ENCODE measurements at places on chromosomes 5 and 9.
A peak's percentile ranks its signal among the peaks of the same experiment; 100 is the strongest.

- peaks cover 52% of the 10 kb centered on the region for H3K27me3 ChIP-seq
- peak within 1 kb of the TSS; percentile 22 for H3K27ac ChIP-seq
- H3K4me3 ChIP-seq = peak within 1 kb of the TSS; percentile 7
- H3K36me3 ChIP-seq = peaks cover 3% of the 10 kb centered on the region
- peaks cover 16% of the 10 kb centered on the region for H3K4me1 ChIP-seq
Measured at GRCh38 chr5:178590141-178590923, at the start of gene COL23A1. Gene COL23A1 (minus strand): TSS chr5:178590393.

DNA sequence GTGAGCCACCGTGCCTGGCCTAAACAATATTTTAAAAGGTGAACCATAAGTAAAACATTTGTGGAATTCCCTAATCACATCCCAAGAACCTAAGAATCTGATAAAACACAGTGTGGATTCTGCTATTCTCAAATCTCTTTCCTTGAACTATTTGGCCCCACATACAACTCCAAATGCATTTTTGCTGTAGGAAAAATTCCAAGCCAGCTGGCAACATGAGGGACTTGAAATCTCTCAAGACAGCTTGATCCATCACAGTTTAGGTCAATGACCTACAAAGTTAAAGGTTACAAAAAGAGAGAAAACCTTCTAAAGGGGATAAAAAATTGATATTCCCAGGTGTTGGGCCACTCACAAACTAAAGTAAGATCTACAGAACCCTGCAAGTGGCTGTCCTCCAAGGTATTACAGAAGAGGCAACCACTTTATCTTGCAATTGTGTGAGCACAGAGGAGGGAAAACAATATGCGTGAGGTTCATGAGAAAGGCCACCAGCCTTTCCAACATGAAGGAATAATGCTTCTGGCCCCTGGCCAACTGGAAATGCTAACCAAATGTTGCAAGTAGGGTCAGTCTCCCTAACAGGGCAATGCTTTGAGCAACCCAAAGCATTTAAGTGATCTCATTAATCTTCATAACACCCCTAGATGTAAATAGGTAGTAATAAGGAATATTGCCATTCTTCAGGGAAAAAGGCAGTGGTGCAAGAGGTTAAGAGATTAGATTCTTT, 221.4 kb downstream of the SEMA5A start:
- no peaks in the 10 kb centered on the region for H3K36me3 ChIP-seq
- no peak overlapping the region for H3K27ac ChIP-seq

GRCh38 chr5:96093890-96094381, 132.3 kb upstream of the ELL2 start:
- H3K27ac ChIP-seq = no peak overlapping the region
- no peaks in the 10 kb centered on the region for H3K27me3 ChIP-seq
- no peak for DNase-seq
- H3K36me3 ChIP-seq = no peaks in the 10 kb centered on the region

DNA sequence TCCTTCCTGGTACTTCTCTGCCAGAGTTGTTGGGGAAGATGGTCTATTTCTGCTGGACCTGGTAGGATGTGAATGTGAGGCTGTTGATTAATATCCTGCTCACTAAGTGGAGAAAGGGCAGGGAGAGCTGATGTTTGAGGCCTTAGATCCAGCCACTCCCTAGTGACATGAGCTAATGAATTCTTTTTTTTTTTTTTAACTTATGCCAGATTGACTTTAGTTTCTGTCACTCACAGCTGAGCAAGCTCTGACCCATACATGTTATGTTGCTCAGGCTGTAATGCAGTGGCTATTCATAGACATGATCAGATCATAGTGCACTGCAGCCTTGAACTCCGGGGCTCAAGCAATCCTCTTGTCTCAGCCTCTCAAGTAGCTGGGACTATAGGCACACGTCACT, 75.1 kb upstream of the SPRY4 start:
- no peaks in the 10 kb centered on the region for H3K4me1 ChIP-seq
- H3K4me3 ChIP-seq = no peak overlapping the region
- H3K27me3 ChIP-seq = no peaks in the 10 kb centered on the region

DNA sequence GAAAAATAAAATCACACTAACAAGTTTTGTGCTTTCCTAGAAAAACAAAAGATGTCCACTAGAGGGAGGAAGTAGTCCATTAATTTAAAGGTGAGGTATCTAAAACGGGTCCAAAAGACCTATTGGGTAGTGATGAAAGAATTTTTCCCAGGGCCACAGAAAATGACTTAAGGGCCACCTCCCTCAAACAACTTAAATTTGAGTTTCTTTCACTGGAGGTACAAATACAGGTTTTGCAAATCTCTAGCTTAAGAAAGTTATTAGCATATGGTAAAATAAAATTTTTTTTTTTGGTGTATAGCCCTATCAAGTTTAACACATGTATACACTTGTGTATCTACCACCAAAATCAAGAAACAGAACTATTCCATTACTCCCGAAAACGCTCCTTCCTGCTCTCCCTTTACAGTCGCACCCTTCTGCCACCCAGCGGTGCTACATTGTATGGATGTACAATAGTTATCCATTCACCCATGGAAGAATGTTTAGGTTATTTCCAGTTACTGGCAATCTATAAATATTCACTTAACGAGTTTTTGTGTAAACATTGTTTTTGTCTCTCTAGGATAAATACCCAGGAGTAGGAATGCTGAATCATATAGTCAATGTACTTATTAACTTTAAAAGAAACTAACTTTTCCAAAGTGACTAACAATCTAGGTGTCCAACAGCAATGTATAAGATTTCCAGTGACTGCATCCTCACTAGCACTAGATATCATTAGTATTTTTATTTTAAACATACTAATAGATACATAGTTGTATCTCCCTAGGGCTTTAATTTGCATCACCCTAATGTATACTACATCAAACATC, 21.9 kb downstream of the DEPDC1B start:
- H3K36me3 ChIP-seq = no peaks in the 10 kb centered on the region
- peak; percentile 85 for DNase-seq
- H3K27ac ChIP-seq = peak overlapping the region; percentile 33
- peaks cover 21% of the 10 kb centered on the region for H3K4me1 ChIP-seq

DNA sequence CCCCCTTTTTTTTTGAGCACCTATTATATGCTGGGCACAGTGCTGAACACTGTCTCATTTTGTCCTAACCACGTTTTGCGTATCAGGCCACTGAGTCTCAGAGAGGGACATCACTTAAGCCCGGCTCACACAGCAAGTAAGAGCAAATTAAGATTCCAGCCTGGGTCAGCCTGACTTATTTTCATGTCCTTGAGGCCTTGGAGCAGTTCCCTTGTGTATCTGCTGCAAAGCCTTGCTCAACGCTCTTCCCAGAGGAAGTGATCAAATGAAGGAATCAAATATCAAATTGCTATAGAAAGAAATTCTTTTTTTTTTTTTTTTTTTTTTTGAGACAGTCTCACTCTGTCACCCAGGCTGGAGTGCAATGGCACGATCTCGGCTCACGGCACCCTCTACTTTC, 30.7 kb downstream of the ERGIC1 start:
- DNase-seq = no peak
- H3K4me1 ChIP-seq = peaks cover 48% of the 10 kb centered on the region
- H3K36me3 ChIP-seq = no peaks in the 10 kb centered on the region
- H3K27me3 ChIP-seq = no peaks in the 10 kb centered on the region
- H3K27ac ChIP-seq = no peak overlapping the region

- DNase-seq = no peak
- no peaks in the 10 kb centered on the region for H3K36me3 ChIP-seq
- H3K27ac ChIP-seq = no peak overlapping the region
Measured at GRCh38 chr9:81417941-81418340, 271.4 kb downstream of the TLE1 start.

- H3K27ac ChIP-seq = no peak overlapping the region
- H3K4me3 ChIP-seq = no peak overlapping the region
- no peaks in the 10 kb centered on the region for H3K36me3 ChIP-seq
- no peaks in the 10 kb centered on the region for H3K27me3 ChIP-seq
- no peak for DNase-seq
- H3K4me1 ChIP-seq = no peaks in the 10 kb centered on the region
Measured at GRCh38 chr5:91955610-91956009, 572.5 kb upstream of the ARRDC3 start.

DNA sequence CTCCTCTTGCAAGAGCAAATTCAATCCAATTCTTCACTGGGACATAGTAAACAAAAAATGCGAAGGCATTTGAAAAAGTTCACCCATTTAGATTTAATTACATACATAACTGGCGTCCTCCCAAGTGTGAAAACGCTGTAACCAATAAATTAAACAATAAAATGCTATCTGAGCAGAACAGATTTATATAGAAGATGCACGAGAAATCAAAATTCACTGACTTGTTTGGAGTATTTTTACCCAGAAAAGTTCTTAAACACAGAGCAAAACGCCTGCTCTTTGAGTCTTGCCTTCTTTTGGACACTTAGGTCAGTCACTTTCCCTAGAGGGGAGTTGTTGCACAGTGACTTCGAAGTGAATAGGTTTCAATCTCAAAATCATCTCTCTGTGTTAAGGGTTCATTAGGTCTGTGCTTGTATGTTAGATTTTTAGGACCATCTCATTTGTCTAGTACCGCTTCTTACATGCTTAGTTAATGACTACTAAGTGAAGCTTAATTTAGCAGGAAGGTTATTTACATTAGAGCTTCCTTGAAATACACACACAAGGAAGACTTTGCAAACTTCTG, 1.9 kb downstream of the ALDH1A1 start:
- H3K4me3 ChIP-seq = peak overlapping the region; percentile 35
- H3K27ac ChIP-seq = peak overlapping the region; percentile 69
- H3K4me1 ChIP-seq = peaks cover 11% of the 10 kb centered on the region
- H3K36me3 ChIP-seq = no peaks in the 10 kb centered on the region
- no peaks in the 10 kb centered on the region for H3K27me3 ChIP-seq
- DNase-seq = no peak

DNA sequence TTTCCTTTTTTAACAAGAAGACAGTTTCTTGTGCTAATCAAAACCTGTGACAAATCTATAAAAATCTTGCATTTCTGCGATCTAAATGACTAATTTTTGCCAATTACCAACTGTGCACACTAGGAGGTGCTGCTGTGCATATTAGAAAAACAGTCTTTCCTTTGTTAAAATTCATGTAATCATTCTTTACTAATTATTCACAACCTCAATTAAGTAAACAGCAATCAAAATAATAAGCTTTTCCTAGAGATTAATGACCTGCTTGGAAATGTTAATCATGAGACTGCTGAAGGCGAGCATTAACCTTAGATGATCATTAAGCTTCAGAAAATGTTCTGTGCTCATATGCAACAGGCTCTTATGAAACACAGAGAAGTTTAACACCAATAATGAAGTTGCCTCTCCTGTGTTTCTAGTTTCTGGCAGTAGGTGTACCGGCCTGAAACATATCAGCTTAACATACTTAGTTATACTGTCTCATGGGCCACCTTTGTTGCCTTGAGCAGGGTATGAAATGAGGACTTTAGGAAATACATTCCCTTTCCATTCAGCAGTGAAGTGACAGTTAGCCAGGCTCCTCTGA, 17.7 kb downstream of the RFESD start:
- H3K27ac ChIP-seq = peak overlapping the region; percentile 15
- no peak overlapping the region for H3K4me3 ChIP-seq
- H3K27me3 ChIP-seq = no peaks in the 10 kb centered on the region
- DNase-seq = peak; percentile 18
- no peaks in the 10 kb centered on the region for H3K36me3 ChIP-seq

GRCh38 chr9:73023025-73023541, 70.2 kb upstream of the ALDH1A1 start:
- DNase-seq = peak; percentile 67
- H3K27me3 ChIP-seq = no peaks in the 10 kb centered on the region
- peak overlapping the region; percentile 30 for H3K27ac ChIP-seq
- no peaks in the 10 kb centered on the region for H3K4me1 ChIP-seq

GRCh38 chr5:89120719-89121118, 237.7 kb upstream of the MEF2C start:
- H3K27ac ChIP-seq = no peak overlapping the region
- no peak overlapping the region for H3K4me3 ChIP-seq
- H3K27me3 ChIP-seq = no peaks in the 10 kb centered on the region
- no peaks in the 10 kb centered on the region for H3K36me3 ChIP-seq
- DNase-seq = peak; percentile 11

GRCh38 chr9:75002422-75003023, 25.6 kb downstream of the CARNMT1 start:
- H3K27me3 ChIP-seq = no peaks in the 10 kb centered on the region
- H3K4me1 ChIP-seq = peaks cover 21% of the 10 kb centered on the region
- H3K4me3 ChIP-seq = no peak overlapping the region
- H3K27ac ChIP-seq = no peak overlapping the region

DNA sequence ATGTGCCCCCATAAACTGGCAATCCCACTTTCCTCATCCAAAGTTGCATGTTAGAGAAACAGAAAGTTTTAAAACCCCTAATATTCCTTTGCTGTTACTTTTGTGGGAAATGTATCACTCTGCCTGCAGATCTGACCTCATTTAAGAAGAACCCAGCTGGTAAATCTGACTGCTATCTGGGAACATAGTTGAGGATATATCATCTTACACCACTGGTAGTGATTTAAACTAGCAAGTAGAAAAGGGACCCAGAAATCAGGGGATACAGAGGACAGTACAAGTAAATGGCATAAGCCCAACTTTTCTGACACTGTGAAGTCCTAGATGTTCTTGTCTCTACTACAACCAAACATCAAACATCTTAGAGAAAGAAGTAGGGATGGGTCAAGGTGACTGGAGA, 1060.5 kb upstream of the DMAC1 start:
- no peak overlapping the region for H3K27ac ChIP-seq
- DNase-seq = no peak
- peaks cover 17% of the 10 kb centered on the region for H3K4me1 ChIP-seq

DNA sequence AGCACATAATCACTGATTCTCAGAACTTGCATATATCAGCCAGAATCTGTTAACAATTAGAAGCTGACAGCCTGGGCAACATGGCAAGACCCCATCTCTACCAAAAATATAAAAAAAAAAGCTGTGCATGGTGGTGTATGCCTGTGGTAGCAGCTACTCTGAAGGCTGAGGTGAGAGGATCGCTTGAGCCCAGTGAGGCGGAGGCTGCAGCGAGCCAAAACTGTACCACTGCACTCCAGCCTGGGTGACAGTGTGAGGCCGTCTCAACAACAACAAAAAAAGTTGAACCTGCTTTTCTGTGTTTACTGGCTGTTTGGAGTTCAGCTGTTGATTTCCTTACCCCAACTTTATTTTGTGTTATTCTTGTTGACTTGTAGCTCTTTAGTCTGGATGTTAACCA, 66.8 kb downstream of the GOLPH3 start:
- DNase-seq = no peak
- H3K4me1 ChIP-seq = no peaks in the 10 kb centered on the region
- H3K27ac ChIP-seq = no peak overlapping the region

DNA sequence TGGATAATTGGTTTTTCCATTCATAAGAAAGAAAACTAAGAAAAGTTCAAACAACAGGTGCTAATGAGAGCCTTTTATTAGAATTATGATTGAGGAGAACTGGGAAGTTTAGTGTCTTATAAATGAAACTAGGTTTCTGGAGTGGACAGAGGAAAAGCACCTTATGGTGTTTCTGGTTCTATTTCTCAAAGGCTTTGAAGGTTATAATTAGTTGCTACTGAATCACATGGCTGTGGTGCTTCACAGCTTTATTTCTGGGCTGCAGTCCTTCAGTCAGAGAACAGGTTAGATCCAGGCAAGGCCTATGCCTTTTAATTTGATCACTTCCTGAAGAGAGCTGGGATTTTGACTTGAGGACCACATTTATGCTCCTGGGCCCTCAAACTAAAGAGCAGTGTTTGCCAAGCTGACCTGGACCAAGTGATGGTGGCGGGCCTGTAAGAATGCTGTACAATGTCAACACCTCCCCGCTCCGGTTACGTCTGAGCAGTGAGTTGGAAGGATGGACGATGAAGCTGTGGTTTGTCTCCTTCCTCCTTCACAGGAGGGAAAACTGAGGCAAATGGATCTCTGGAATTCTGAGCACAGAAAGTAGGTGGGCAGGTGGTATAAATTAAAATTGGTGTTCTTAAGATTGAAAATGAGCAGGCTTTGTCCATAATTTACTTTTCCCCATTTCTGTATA, 56.0 kb downstream of the ZNF462 start:
- H3K27me3 ChIP-seq = no peaks in the 10 kb centered on the region
- H3K4me1 ChIP-seq = peaks cover 69% of the 10 kb centered on the region
- H3K36me3 ChIP-seq = no peaks in the 10 kb centered on the region
- H3K4me3 ChIP-seq = no peak overlapping the region

Data from transverse colon (tissue), 4 donors.